ENCODE measurements at places on chromosomes 6 and 20.

- no peak for DNase-seq
These were observed 34.3 kb upstream of the OGFRL1 start for GRCh38 chr6:71254323-71254722.

GRCh38 chr6:118917546-118918328 lies 17.2 kb downstream of the MCM9 start:
- DNase-seq, result no peak

- no peak for DNase-seq
These were observed at the start of gene LIME1 for GRCh38 chr20:63735859-63736718. TSS of gene LIME1 (plus strand) at chr20:63736664. CDS start at chr20:63737550, 886 bp downstream.

DNA sequence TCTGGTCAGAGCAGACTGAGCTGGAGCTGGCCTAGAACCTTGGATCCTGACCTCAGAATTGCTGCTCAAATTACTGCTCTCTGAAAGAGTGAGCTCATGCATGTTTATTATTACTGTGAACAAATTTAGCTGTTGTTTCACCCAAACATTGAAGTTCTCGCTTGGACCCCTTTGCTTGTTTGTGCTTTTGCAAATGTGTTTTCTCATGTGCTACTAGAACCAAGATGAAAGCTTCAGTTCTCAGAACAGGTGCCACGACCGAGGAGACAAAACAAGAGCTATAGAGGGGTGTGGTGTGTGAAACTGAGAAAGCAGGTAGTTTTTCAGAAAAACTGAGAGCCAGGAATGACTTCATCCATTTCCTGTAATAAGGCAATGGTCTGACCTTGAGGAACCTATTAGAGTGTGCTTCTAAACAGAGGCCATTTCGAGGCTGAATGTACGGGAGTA lies 50.0 kb upstream of the ESR1 start:
- no peak for DNase-seq

DNA sequence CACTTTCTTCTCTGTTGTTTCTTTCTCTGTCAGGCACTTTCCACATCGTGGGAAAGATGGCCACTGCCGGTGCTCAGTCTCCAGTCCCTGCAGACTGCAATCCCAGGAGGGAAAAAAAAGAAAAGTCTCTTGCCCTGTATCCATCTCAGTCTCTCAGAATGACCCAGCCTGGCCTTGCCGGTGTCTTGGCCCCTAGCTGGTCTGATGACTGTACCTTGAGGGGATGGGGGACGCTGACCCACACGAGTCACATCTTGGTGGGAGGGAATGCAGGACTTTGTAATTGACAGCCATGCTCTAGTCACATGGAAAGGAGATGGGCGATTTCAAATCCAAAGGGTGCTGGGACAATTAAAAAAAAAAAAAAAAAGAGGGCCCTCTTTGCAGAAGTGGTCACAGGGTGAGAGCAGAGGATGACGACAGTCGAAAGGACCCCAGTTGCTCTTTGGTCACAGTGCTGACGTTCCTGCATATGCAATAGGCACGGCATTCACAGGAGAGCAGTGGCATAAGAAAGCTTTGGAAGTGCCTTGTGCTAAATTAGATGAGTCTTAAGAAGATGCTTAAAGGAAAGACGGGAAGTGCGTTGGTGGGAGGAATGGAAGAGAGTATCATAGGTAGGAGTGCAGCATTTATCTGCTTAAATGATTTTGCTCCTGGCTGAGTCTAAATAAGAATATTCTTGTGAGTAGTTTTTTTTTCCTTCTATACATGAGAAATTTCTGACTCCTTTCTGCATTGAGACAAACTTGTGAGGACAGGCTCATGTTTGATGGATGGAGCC lies 63.9 kb upstream of the AKAP12 start:
- no peak for DNase-seq

DNA sequence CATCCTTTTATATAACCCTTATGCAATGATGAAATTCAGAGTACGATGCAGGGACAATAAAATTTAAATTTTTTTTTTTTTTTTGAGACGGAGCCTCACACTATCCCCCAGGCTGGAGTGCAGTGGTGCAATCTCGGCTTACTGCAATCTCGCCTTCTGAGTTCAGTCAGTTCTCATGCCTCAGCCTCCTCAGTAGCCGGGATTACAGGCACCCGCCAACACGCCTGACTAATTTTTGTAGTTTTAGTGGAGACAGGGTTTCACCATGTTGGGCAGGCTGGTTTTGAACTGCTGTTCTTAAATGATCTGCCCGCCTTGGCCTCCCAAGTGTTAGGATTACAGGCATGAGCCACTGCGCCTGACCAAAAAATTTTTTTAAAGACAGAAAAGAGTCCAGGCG lies 15.2 kb downstream of the MTO1 start:
- no peak for DNase-seq

DNA sequence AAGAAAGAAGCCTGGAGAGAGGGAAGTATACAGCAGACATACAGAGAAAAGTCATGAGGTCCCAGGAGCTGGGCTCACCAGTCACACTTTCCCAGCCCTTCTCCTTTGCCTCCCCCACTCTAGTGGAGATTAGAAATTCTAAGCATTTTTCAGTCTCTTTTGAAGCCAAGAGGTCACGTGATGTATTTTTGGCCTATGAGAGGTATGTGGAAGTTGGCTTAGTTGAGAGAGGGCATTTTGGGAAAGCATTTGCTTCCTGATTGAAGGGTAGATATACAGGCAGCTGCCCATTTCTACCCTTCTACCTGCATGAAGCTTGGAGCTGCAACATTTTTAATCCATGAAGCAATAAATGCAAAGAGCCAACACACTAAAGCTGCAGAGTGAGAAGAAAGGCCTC lies 106.0 kb upstream of the TNFAIP3 start:
- DNase-seq, result no peak

GRCh38 chr6:1760876-1761275 lies 151.2 kb downstream of the FOXC1 start:
- DNase-seq, result no peak

DNA sequence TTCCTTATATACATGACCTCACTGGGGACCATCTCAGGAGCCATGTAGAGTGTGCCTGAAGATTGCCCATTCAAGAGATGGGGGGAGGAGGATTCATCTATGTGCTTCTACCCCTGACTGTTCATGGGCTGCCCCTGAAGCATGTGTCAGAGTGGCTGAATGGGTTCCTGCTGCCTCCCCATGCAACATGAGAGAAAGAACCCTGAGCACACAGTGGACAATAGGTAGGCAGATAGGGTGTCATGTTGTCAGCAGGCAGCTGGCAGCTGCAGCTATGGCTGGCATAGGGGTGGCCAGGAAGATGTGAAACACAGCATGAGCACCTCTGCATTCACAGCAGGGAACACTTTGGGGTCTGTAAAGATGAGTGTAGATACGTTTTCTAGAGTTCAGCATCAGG lies 208.4 kb upstream of the CNR1 start:
- DNase-seq, result no peak

DNA sequence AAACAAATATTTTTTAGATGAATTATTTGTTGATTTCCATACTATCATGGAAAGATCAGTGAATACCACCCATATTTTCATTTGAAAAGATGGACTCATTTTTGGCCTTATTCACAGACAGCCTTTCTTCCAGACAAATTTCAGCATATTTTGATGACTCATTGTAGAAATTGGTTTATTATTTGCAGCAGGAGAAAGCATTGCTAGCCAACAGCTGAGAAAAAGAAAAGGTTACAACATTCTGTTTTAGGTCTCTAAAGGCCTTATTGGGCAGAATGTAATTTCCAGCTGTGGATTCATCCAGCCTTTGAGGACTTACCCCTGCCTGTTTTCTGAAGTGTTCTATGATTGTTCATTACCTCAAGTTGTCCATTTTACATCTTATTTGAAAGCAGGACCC lies 201.9 kb downstream of the PLCB4 start:
- no peak for DNase-seq

- DNase-seq, result no peak
These were observed 264.5 kb downstream of the CDH4 start for GRCh38 chr20:61516346-61517208.

Measured in SW 1271 (cell line).